Occipital lobe (tissue), 3 donors: ENCODE measurements at places on chromosomes 1 and 21. TPM values are rescaled to one million over a fixed set of nuclear protein-coding genes. Genes with fewer than 3 reads are reported as not detected.

DNA sequence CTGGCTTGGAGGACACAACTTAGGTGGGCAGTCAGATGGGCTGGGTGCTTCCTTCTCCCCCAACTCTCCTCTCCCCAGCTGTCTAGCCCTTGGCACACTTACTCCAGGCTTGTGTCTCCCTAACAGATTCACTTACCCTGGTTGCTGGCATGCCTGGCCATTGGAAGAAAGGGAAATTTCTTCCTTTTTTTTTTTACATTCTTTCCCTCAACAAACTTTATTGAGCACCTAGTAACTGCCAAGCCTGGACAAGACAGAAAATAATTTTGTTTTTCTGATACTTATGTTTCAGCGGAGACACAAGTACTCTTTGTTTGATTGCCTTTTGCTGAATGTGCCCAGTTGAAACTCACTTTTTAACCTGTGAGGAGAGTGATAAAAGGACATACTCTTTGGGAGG, 144.3 kb upstream of the KCNJ6 start:
- DNase-seq: no peak

DNA sequence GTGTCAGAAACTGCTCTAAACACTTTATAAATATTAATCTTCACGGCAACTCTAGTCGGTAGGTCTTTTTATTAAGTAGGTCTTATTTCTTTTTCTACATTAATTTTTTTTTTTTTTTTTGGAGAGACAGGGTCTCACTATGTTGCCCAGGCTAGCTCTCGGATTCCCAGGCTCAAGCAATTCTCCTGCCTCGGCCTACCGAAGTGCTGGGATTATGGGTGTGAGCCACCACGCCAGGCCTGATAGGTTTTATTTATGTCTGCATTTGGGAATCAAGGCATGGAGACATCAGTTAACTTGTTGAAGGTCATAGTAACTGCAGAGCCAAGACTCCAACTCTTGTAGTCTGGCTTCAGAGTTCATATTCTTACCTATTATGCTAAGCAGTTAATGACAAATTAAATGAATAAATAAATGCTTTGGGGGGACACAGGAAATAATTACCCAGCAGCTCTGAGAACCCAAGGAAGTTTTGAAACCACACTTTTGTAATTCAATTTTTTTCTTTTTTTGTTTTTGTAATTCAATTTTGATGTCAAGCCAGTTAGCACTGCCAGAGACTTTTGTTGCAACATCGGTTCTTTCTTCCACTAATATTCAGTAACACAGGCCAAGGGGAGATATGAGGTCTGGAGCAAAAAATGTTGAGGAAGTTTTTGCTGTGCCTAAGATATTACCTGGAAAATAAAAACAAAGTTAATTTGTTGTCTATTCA, 9.4 kb upstream of the UAP1 start:
- DNase-seq: no peak

The RGS18 gene
- 0.78 TPM for total RNA-seq

DNA sequence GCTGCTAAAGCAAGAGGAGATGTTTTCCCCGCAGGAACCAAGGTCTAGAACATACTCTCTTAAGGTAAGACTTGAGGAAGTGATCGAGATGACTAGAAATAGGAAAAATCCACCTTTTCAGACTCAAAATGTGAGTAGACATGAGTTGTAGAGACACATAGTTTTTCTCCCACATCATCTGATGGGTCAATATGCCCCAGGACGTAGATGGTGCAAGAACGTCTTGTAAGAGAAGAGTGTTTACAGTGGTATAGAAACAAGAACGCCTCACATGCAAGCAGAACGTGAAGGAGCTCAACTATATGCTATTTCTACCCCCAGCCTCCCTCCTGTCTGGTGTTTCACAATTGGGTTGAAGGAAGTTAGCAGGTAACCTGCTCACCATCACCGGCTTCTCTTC, 144.0 kb upstream of the BACE2 start:
- DNase-seq: no peak

The SPATA21 gene
- not detected for total RNA-seq

DNA sequence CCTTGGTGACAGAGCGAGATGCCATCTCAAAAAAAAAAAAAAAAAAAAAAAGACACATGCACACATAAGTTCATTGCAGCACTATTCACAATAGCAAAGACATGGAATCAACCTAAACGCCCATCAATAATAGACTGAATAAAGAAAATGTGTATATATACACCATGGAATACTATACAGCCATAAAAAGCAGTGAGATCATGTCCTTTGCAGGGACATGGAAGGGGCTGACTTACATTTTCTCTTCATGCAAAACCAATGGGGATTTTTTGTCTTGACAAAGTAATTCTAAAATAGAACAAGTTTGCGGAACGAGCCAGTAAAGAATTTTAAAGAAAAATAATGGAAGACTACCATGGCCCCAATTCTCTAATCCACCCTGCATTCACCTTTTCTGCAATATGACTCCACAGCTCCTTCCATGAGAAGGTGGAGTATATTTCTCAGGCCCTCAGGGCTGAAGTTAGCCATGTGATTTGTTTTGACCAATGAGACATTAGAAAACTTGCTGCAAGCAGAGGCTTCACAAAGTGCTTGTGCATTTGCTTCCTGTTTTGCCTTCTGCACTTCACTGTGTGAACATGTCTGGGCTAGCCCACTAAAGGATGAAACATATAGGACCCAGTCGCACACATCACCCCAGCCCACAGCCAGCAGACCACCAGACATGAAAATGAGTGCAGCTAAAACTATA, 78.8 kb upstream of the NR5A2 start:
- DNase-seq: no peak

DNA sequence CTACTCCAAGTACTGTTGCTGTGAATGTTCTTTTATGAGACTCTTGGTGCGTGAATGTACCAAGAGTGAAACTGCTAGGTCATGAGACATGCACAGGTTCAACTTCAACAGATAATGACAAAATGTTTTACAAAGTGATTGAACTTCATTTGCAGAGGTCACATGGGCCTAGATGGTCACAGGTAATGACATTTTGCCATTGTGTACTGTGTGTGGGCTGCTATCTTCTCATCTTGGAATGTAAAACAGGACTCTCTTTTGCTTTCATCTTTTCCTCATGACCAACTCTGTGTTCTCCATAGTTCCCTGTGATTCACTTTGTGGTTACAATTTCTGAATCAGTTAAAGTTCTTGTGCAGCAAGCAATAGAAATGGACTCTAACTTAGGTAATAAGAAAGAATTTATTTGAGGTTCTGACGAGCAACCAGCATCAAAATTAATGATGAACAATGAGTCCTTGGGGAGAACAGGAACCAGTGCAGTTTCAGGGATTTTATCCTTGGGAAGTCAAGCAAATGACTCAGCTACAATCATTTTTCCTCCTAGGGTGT, 16.2 kb upstream of the TSNAX start:
- DNase-seq: no peak

DNA sequence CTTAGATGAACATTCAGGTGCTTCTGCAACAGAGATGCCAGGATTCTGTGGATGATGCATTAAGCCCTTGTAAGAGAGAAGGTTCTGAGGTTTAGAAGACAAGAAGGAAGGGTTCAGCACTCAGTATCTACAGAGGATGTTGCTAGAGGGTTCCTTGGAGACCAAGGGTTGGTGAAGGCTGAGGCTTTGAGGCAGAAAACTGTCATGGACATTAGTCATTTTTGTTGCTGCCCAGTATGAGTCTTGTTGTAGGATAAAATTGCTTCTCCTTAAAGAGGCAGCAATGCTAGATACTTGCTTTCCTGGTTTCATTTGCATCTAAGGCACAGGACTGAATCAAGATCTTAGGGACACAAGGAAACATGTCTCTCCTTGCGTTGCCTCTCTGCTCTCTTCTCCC, 319.4 kb upstream of the NFIA start:
- no peak for DNase-seq

The LHX8 gene
- total RNA-seq: not detected

DNA sequence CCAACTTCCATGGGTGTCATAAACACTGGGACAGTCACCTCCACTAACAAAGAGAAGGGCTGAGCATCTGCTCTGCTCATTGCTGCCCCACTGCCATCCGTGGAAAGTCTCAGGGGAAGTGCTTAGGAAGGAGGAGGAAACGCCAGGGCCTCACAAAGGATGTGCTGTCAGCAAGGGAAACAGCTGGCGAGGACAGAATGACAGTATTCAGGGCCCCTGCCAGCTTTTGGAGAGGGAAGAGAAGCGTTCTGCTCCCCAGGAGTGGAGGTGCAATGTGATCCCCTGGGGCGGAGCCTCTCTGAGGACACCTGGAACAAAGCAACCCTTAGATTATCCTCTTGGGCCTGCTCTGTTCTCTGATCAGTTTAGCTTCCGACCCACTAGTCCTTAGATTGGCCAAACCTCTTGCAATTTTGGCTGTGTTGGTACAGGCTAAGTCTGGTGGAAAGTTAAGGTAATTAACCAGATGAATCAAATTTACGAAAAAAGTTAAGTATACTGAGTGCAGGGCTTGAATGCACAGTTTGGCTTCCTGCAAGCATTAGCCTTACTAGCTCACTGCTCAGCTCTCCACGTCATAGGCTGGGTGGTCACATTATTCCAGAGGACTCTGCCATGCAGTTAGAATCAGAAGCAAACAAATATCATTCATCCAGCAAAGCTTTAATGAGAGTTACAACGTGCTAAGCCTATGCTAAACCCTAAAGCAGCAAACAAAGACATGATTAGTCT, 170.2 kb upstream of the NFIA start:
- DNase-seq: no peak

DNA sequence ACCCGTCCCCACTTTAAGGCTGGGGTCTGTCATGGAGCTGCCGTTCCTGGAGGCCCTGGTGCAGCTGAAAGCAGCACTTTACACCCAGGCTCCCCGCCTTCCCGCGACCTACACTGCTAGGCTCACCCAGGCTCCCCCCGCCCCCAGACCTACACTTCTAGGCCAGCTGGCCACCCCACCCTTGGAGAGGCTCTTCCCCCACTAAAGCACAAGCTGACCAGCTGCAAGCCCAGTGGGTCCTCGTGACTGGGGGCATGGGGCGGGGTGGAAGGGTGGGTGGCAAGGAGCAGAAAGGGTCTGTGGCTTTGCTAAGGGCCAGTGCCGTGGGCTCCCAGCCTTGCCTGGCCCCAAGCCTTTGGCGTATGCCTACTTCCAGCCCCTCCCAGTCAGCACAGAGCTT, 9.7 kb upstream of the ARHGEF16 start:
- no peak for DNase-seq

The TNFSF4 gene
- 1.6 TPM for total RNA-seq

The LCE2C gene
- total RNA-seq: not detected
